ENCODE measurements at places on chromosomes 13 and 19. TPM values are rescaled to one million over a fixed set of nuclear protein-coding genes. Genes with fewer than 3 reads are reported as not detected.

GRCh38 chr13:23969647-23970046, 72.3 kb upstream of the C1QTNF9B start:
- DNase-seq = no peak

DNA sequence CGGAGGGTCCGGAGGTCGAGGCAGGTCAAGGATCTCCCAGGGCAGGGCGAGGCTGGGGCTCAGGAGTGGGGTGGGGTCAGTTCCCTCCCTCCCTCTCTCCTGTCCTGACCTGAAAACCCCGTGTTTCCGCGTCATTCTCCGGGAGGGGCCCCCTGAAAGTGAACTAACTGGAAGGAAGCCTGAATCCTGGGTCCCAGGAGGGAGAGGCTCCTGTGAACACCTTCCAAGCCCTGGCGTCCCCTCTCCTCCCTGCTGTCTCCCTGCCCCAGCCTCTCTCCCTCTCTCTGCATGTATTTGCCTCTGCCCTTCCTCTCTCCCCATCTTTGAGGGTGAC, 741 bp upstream of the CADM4 start:
- DNase-seq = no peak

GRCh38 chr19:48354332-48354992, 9.3 kb downstream of the TMEM143 start:
- DNase-seq = no peak

- DNase-seq = no peak
Observed at GRCh38 chr13:100746953-100747683, 72.5 kb upstream of the TMTC4 start.

- no peak for DNase-seq
Observed at GRCh38 chr13:112627161-112627560, 39.2 kb upstream of the TUBGCP3 start.

DNA sequence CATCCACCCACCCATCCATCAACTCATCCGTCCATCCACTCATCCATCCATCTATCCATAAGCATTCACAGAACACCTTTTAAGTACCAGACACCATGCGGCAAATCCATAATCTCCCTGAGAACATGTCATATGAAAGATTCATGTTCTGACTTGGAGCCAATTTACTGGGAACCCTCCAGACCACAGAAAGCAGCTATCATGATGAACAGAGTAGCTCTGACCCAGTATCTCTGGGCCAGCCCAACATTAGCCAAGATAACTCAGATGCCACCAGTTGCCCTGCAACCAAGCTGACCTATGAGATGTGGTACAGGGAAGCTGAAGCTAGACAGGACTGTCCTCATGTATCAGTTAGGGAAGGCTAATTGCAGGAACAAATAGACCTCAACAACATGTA, 51.3 kb downstream of the ALOX5AP start:
- DNase-seq = no peak

The CD22 gene
- polyA plus RNA-seq = 0.49 TPM

The MAMSTR gene
- polyA plus RNA-seq = 2.3 TPM

The APOC1 gene
- 7.6 TPM for polyA plus RNA-seq

The IGFL2 gene
- not detected for polyA plus RNA-seq

Data from pancreas (tissue), 10 donors.